ENCODE measurements at places on chromosomes 16 and 17.

GRCh38 chr17:80453998-80454556, 22.3 kb downstream of the NPTX1 start:
- no peak for DNase-seq

GRCh38 chr17:42519546-42520491, 16.2 kb upstream of the NAGLU start:
- no peak for DNase-seq

DNA sequence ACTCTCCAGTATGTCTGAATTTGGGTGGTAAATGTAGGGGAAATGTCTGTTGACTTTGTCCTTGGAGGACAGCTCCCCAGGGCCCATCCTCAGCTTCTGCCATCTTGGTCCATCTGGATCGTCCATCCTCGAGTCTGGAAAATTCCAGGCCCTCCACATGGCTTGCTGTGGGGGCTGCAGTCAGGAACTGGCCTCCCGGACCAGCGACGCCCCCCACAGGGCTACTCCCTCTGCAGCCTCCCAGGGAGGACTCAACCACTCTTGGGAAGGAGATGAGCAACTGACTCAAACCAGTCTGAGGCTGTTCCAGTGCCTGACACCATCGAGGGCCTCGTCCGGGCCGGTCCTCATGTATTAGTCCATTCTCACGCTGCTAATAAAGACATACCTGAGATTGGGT, 5.5 kb upstream of the ZG16B start:
- no peak for DNase-seq

DNA sequence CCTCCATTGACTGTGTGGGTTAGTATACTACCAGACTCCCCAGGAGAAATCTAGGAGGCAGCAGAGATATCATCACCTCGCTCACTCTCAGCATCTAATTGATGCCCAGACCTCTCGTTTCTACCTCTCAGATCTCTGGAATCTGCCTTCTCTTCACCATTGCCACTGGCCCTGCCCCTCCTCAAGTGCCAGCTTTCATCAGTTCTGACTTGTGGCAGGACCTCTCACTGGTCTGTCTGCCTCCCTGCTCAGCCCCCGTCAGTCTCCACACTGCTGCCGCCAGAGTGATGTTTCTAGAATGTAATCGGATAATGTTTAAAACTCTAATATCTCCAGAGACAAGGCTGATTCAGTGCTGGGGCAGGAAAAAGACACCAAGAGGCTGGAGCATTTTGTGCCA, 15.2 kb downstream of the GAN start:
- no peak for DNase-seq

GRCh38 chr16:52976539-52977167, 76.0 kb downstream of the CHD9NB start:
- no peak for DNase-seq

Measured in activated T-cell treated with anti-CD3 and anti-CD28 coated beads for 48 hours (primary cell).